ENCODE measurements at places on chromosomes 4 and X. TPM values are rescaled to one million over a fixed set of nuclear protein-coding genes. Genes with fewer than 3 reads are reported as not detected.

DNA sequence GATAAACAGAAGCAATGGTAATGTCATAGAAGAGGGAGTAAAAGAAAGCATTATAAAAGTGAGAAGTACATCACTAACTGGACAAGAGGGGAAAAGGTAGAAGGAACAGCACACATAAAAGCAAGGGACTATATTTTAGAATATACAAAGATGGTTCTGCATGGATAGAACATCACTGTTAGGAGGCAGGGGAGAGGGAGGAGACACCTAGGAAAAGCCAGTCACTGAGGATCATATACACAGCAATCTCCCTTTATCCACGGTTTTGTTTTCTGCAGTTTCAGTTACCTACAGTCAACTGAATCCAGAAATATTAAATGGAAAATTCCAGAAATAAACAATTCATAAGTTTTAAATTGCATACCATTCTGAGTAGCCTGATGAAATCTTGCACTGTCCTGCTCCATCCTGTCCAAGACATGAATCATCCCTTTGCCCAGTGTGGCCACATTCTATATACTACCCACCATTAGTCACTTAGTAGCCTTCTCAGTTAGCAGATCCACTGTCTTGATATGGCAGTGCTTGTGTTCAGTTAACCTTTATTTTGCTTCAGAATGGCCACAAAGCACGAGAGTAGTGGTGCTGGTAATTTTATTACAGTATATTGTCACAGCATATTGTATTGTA, 74.2 kb downstream of the PPA2 start:
- no peak overlapping the region for H3K27ac ChIP-seq
- peaks cover 14% of the 10 kb centered on the region for H3K36me3 ChIP-seq
- no peak for DNase-seq
- H3K27me3 ChIP-seq, result no peaks in the 10 kb centered on the region

DNA sequence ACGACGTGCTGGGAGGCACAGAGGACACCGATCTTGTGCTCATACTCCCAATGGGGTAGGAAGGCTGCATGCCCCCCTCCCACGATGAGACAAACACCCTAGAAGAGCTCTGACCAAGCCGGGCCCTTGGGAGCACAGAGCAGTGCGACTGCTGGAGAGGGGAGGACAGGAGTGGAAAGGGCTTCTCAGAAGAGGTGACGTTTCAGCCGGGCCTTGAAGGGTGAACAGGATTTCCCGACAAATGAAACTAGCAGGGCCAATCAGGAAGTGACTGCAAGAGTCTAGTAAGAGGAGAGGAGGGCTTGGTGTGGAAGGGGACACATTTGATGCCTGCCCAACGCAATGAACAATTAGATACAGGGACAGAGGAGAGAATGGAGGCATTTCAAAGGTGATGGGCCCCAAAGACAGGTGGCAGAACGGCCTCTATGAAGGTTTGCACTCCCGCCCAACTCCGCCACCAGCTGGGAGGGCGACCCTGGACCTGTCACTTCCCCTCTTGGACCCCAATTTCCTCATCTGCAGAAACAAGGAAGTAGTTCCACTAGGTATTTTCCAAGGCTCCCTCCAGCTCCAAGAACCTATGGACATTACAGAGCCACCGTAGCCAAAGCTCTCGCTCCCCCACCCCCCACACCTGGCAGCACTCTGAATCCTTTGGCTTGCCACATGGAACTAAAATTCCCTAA, 3.9 kb downstream of the HCFC1 start:
- H3K36me3 ChIP-seq, result peaks cover 2% of the 10 kb centered on the region
- H3K4me1 ChIP-seq, result peaks cover 22% of the 10 kb centered on the region
- peak overlapping the region; percentile 100 for H3K4me3 ChIP-seq
- H3K27ac ChIP-seq, result no peak overlapping the region
- no peaks in the 10 kb centered on the region for H3K27me3 ChIP-seq

DNA sequence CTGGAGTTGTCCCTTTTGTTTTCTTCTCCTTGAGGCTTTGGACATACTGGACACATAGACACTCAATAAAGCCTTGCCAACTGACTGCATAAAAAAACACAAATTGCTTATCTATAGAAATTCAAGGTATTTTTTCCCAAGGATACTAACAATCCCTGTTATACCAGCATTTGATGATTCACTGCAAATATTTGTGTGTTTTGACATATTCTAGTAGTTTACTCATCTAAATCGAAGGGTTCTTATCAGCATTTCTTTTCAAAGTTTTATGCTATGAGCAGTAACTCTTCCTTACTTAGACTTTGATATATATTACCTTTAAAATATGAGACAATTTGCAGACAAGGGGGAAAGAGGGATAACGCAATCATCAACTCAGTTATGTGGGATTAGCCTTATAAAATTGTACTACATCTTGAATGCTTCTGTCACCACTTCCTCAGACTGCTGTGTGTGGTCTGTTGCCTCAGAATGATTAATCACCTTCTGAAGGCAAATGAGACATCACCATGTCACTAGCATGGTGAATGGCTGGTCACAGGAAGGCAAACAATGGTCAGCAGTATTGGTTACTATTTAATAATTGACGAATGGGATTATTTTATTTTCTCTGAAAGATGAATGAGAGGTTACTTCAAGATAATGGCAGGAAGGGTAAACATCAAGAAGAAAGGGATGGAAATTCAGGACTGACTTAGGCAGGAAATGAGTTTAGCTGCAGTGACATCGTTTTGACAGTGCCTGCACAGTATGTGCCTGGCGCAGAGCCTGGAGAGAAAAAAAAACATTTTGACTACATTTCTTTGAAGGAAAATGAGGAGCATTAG, 544.3 kb upstream of the CNKSR2 start:
- no peaks in the 10 kb centered on the region for H3K27me3 ChIP-seq
- no peaks in the 10 kb centered on the region for H3K36me3 ChIP-seq
- DNase-seq, result no peak
- peak overlapping the region; percentile 1 for H3K27ac ChIP-seq
- H3K4me3 ChIP-seq, result no peak overlapping the region

- no peak overlapping the region for H3K4me3 ChIP-seq
- peaks cover 7% of the 10 kb centered on the region for H3K4me1 ChIP-seq
- no peak for DNase-seq
- peaks cover 26% of the 10 kb centered on the region for H3K27me3 ChIP-seq
- H3K36me3 ChIP-seq, result no peaks in the 10 kb centered on the region
These were observed 4.4 kb upstream of the FAM184B start for GRCh38 chr4:17785858-17786257.

DNA sequence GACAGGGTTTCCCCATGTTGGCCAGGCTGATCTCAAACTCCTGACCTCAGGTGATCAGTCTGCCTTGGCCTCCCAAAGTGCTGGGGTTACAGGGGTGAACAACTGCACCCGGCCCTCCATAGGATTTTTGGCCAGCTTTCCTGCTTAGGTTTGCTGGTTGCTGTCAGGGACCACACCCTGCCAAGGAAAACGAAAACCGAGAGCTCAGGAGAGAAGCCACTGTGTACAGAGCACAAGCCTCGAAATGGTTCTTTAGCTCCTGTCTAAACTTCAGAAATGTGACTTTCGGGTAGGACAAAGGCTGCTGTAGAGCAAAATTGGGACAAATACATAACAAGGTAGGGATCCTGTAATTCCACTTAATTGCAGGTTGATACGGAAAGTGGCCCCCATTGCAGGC, 146.3 kb upstream of the ATP6AP2 start:
- peak overlapping the region; percentile 64 for H3K27ac ChIP-seq
- H3K36me3 ChIP-seq, result no peaks in the 10 kb centered on the region
- no peak overlapping the region for H3K4me3 ChIP-seq
- no peak for DNase-seq
- H3K27me3 ChIP-seq, result no peaks in the 10 kb centered on the region

- H3K36me3 ChIP-seq, result peaks cover 13% of the 10 kb centered on the region
- no peaks in the 10 kb centered on the region for H3K27me3 ChIP-seq
- no peak overlapping the region for H3K4me3 ChIP-seq
- no peak for DNase-seq
- H3K27ac ChIP-seq, result no peak overlapping the region
These were observed 62.2 kb downstream of the PRKX start for GRCh38 chrX:3651277-3651676.

The GAB3 gene
- 0.13 TPM for total RNA-seq

GRCh38 chr4:31983246-31983645, 1263.1 kb downstream of the PCDH7 start:
- no peaks in the 10 kb centered on the region for H3K27me3 ChIP-seq
- no peak overlapping the region for H3K4me3 ChIP-seq
- no peak overlapping the region for H3K27ac ChIP-seq
- H3K36me3 ChIP-seq, result no peaks in the 10 kb centered on the region
- no peaks in the 10 kb centered on the region for H3K4me1 ChIP-seq

The TLR3 gene
- not detected for total RNA-seq

- H3K27me3 ChIP-seq, result no peaks in the 10 kb centered on the region
- no peak overlapping the region for H3K4me3 ChIP-seq
- H3K36me3 ChIP-seq, result no peaks in the 10 kb centered on the region
- peaks cover 26% of the 10 kb centered on the region for H3K4me1 ChIP-seq
These were observed 194.2 kb downstream of the NWD2 start for GRCh38 chr4:37438564-37439279.

GRCh38 chrX:15952212-15952611, 97.6 kb upstream of the AP1S2 start:
- peaks cover 4% of the 10 kb centered on the region for H3K27me3 ChIP-seq
- H3K36me3 ChIP-seq, result no peaks in the 10 kb centered on the region
- no peak overlapping the region for H3K4me3 ChIP-seq
- H3K4me1 ChIP-seq, result no peaks in the 10 kb centered on the region
- no peak overlapping the region for H3K27ac ChIP-seq

DNA sequence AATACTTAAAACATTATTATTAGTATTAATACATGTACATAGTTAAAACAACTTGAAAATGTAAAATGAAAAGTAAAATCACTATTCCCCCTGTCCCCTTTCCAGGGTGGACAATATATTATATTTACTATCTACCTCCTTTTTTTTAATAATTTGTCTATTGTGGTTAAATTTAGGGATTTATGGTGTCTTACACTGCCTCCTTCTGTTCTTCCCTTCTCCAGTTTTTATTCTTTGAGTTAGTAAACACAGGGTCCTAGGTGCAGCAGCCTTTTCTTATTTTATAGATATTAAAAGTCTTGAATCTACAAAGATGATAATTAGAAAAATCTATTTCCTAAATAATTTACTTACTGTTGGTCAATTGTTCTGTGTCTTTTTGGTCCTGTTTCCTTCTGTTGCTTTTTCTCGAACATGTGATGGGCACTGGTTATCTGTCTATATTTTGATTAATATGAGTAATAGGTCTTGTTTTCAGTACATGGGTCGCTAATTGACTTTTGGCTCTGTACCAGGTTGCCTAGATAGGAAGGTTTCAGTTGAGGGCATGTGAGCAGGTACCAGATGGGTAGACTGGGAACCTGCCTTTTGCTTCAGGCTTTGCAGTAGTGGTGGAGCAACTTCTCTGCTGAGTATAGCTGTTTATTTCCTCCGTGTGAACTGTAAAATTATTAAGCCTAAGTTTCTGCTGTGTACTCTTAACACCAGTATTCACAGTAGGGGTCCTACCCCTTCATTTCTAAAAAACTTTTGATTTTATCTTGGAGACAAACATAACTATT, 1.1 kb downstream of the NUDT9 start:
- H3K36me3 ChIP-seq, result peaks cover 3% of the 10 kb centered on the region
- peak overlapping the region; percentile 97 for H3K4me3 ChIP-seq
- peaks cover 45% of the 10 kb centered on the region for H3K4me1 ChIP-seq
- peak overlapping the region; percentile 94 for H3K27ac ChIP-seq

The CLDN22 gene
- not detected for total RNA-seq

DNA sequence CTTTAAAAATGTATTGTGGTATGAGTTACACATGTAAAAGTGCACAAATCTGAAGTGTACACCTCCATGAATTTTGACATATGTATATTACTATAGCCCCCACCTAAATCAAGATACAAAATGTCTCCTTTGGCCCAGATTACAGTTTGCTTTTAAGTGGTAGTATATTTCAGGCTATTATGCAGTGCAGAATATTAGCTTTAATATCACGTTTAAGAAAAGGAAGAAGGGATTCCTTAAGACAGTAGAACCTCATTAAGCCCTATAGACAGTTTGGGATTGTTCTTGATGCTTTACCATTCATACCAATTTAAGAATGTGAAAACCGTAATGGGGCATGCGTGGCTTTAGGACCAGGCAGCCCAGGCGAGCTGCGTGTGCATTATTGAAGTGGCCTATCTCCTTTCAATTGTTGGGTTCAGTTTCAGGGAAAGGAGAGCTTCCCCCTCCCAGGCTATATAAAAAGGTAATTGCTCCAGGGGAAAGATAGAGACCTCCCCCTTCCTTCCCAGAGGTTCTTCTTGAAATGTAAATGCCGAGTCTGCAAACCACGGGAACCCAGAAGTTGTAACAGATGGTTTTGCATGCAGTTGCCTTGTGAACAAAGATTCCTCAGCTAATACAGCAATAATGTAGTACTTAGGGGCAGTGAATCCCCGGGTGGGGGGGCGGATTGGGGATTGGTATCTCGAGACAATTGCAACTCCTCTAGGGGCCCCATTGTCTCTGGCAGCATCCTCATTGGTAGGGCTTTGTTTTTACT, 106.1 kb downstream of the UCHL1 start:
- no peak overlapping the region for H3K4me3 ChIP-seq
- H3K27me3 ChIP-seq, result peaks cover 58% of the 10 kb centered on the region
- H3K27ac ChIP-seq, result no peak overlapping the region
- DNase-seq, result no peak
- H3K36me3 ChIP-seq, result no peaks in the 10 kb centered on the region

GRCh38 chrX:17564689-17565409, 172.4 kb upstream of the SCML1 start:
- H3K27ac ChIP-seq, result no peak overlapping the region
- peaks cover 17% of the 10 kb centered on the region for H3K4me1 ChIP-seq
- no peaks in the 10 kb centered on the region for H3K27me3 ChIP-seq

The HCCS gene
- total RNA-seq, result 20.9 TPM

DNA sequence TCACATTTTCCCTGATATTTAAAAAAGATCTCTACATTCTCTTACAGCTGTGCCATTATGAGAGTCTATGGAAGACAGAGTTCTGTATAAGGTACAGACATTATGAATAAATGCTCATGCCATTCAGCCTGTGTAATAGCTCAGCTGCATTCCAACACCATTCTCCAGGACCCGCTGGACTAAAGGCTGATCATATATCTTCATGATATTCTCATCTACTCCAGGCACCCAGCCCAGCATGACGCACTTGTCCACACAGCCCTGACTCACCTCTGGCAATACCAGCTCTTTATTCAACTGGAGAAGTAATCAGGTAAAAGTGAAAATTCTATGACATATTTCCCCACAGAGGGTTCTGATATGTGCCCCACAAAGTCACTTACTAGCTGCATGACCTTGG, 437.5 kb upstream of the FGF16 start:
- no peak overlapping the region for H3K4me3 ChIP-seq
- no peak for DNase-seq
- H3K27me3 ChIP-seq, result no peaks in the 10 kb centered on the region
- H3K27ac ChIP-seq, result no peak overlapping the region

- no peaks in the 10 kb centered on the region for H3K27me3 ChIP-seq
- no peak for DNase-seq
- H3K4me3 ChIP-seq, result no peak overlapping the region
- peaks cover 28% of the 10 kb centered on the region for H3K36me3 ChIP-seq
These were observed 13.3 kb downstream of the IDS start for GRCh38 chrX:149491812-149492211.

DNA sequence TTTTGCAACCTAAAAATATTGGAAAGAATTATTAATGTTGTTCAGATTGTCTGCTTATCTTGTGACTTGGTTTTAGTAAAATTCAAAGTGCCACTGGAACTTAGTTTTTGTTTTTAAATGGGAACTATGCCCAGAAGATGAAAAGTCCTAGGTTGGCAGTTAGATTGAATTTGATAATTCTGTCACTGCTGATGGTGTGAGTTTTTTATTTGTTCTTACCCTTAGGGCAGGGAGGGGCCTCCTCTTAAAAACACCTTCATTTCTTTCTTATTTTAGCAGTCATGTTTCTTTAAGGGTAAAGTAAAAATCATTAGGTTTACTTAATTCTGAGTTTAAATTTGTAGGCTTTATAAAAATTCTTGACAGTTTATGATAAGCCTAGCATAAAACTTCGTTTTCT, 80.6 kb downstream of the AFF1 start:
- DNase-seq, result no peak
- H3K27ac ChIP-seq, result peak overlapping the region; percentile 96
- peaks cover 1% of the 10 kb centered on the region for H3K36me3 ChIP-seq
- H3K4me1 ChIP-seq, result peaks cover 84% of the 10 kb centered on the region
- H3K4me3 ChIP-seq, result peak overlapping the region; percentile 58

Data from progenitor cell of endocrine pancreas (in vitro differentiated cells).